ENCODE measurements at places on chromosomes 7 and 10. TPM values are rescaled to one million over a fixed set of nuclear protein-coding genes. Genes with fewer than 3 reads are reported as not detected.
A peak's percentile ranks its signal among the peaks of the same experiment; 100 is the strongest.

ARHGAP22 gene
- 10.0 TPM for total RNA-seq

GRCh38 chr7:542713-543500 lies 23.3 kb upstream of the PDGFA start:
- peaks cover 5% of the 10 kb centered on the region for H3K4me1 ChIP-seq
- H3K27ac ChIP-seq, result no peak overlapping the region
- peaks cover 4% of the 10 kb centered on the region for H3K36me3 ChIP-seq
- H3K27me3 ChIP-seq, result peaks cover 12% of the 10 kb centered on the region

- DNase-seq, result no peak
- H3K36me3 ChIP-seq, result peaks cover 6% of the 10 kb centered on the region
- peaks cover 6% of the 10 kb centered on the region for H3K27me3 ChIP-seq
- peak overlapping the region; percentile 47 for H3K4me3 ChIP-seq
- peaks cover 41% of the 10 kb centered on the region for H3K4me1 ChIP-seq
Observed at GRCh38 chr7:26083113-26083512, 68.9 kb upstream of the NFE2L3 start.

GRCh38 chr10:59587083-59587755 lies 122.4 kb downstream of the SLC16A9 start:
- H3K27ac ChIP-seq, result no peak overlapping the region
- H3K4me1 ChIP-seq, result peaks cover 2% of the 10 kb centered on the region
- H3K36me3 ChIP-seq, result no peaks in the 10 kb centered on the region
- no peak for DNase-seq
- H3K4me3 ChIP-seq, result no peak overlapping the region

DRGX gene
- total RNA-seq, result 65.2 TPM

All from glutamatergic neuron (in vitro differentiated cells).